ENCODE measurements at places on chromosomes 3 and 15. TPM values are rescaled to one million over a fixed set of nuclear protein-coding genes. Genes with fewer than 3 reads are reported as not detected.

- peak overlapping the region; percentile 62 for H3K27ac ChIP-seq
- no peaks in the 10 kb centered on the region for H3K36me3 ChIP-seq
- no peak overlapping the region for H3K4me3 ChIP-seq
- H3K4me1 ChIP-seq = peaks cover 17% of the 10 kb centered on the region
These were observed 36.7 kb upstream of the ZNF774 start for GRCh38 chr15:90315278-90315982.

GRCh38 chr3:85567071-85567676, 608.4 kb downstream of the CADM2 start:
- H3K36me3 ChIP-seq = no peaks in the 10 kb centered on the region
- H3K27ac ChIP-seq = no peak overlapping the region
- no peaks in the 10 kb centered on the region for H3K4me1 ChIP-seq
- DNase-seq = peak; percentile 61
- H3K27me3 ChIP-seq = no peaks in the 10 kb centered on the region

GRCh38 chr15:65901836-65902235, 32.5 kb downstream of the RAB11A start:
- H3K4me3 ChIP-seq = no peak overlapping the region
- H3K36me3 ChIP-seq = peaks cover 24% of the 10 kb centered on the region
- no peaks in the 10 kb centered on the region for H3K27me3 ChIP-seq
- H3K4me1 ChIP-seq = no peaks in the 10 kb centered on the region

DNA sequence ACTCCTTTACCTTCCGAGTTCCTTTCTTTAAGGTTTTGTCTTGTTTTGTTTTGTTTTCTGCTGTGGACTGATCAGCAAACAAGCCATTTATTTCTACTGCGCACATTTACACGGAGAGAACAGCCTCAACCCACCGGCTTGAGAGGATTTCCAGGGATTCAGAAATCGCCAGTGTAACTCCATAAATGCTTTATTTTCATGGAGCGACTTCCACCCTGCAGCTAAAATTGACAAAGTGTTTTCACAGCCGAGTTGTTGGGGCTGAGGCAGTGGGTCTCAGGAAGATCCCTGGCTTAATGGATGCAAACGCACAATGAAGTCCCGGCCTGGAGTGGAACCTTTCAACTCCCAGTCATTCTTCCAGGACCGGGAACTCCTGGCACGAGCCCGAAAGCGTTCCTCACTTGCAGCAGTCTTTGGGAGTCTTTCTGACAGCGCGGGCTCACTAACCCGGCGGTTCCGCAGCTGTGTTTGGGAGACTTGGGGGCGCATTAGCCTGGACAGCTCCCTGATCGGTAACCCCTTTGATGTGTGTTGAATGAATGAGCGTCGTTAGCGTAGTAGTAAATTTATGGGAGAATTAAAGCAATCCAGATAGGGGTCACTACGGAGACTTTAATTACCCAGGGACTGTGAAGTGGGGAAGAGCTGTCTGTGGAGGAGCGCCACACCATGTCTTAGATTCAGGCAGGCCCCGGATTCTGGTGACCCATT, 785 bp upstream of the MYRIP start:
- H3K4me3 ChIP-seq = 0 out of 2 replicates have a peak overlapping the region, but pooled peaks have one; percentile 32
- no peaks in the 10 kb centered on the region for H3K4me1 ChIP-seq
- no peaks in the 10 kb centered on the region for H3K36me3 ChIP-seq

The CACNA1D gene
- total RNA-seq = not detected

The KCNMB2 gene
- total RNA-seq = not detected

The C3orf52 gene
- 1.3 TPM for total RNA-seq

All from GM23248 (cell line).